Activated T-cell treated with anti-CD3 and anti-CD28 coated beads for 24 hours (primary cell): ENCODE measurements at places on chromosomes 1 and 21.

GRCh38 chr1:201002510-201002909 lies 21.0 kb downstream of the KIF21B start:
- no peak for DNase-seq

DNA sequence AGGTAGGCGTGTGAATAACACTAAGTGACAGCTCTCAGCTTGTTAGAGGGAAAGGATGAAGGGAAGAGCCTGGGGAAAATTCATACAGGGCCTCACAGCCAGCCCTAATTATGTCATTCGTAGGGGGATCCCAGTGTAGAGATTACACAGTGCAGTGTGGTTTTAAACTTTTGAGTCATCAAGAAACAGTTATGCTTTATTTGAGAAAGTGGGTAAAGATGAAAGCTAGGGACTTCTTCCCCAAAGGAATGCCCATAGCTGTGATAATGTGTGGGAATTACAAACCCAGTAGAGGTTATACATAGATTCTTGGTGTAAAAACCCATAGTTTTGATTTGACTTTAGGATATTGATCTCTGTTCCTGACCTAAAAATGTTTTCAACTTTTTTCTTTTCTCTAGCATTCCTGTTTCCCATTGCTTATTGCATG lies 1.9 kb downstream of the TTF2 start:
- DNase-seq, result no peak

GRCh38 chr1:51325878-51326755 lies 4.2 kb downstream of the TTC39A start:
- DNase-seq, result no peak

DNA sequence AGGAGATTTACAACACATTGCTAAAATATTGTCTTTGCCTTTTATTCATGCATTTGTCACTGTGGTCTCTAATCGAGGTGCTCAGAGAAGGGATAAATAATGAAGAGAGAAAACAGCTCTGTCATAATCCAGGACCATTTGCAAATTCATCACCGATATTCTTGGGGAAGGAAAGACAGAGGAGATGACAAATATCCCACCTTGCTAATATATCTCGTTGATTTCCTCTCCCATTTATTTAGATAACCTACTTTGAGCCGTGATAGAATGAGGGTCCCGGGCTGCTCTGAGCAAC lies 86.9 kb downstream of the PRDM16 start:
- DNase-seq, result no peak

DNA sequence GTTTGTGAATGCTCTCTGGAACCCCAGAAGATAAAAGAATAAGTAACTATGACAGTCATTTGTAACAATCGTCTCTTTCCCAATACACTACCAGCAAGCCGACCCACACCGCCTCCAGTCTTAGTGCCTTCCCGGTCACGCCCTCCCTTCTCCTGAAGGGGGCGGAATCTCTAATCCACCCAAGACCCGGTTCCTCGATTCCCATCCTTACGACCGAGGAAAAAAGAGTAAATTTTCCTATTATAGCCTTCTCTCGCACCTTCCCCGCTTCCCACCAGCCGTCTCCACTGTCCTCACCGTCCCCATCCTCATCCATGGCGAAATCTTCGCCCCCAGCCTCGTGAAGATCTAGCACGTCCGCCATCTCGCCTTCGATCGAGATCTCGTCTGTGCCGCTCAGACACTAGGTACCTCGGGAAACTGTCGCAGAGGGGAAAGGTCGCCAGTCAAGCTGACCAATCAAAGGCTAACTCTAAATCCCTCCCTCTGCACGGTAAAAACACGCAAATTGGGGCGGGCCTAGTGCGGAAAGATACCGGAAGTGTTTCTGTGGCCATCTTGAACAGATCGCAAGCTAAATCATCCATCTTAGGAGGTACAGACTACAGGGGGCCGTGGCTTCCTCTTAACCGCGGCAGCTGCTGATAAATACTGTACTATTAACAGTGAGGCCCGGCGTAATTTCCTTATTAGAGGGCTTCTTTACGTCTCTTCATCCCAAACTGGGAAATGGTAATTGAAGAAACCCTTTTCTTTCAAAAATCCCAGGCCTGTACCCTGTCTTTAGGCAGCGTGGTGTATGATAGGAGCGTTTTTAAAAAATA lies at the start of gene RBM8A:
RBM8A (minus strand) TSS at position 422 of the 824 bp plus-strand sequence; CDS start at position 364, 58 bp downstream.
- peak; percentile 93 for DNase-seq

DNA sequence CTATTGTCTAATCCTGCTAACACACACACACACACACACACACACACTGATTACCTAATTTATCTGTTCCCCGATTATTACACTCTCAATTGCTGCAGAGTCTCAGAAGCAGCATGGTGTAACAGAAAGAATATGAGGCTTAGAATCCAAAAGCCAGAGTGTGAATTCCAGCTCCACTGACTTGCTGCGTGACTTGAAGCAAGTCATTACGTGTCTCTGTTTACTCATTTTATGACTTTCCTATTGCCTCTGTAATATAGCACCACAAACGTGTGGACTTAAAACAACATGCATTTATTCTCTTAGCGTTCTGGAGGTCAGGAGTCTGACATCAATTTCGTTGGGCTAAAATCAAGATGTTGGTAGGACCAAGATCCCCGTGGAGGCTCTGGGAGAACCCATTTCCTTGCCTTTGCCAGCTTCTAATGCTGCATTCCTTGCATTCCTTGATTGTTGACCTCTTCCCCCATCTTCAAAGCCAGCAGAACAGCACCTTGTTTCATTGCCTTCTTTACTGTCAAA lies 55.9 kb upstream of the ATP5PO start:
- DNase-seq, result no peak

GRCh38 chr21:46131588-46131837 lies 23.9 kb downstream of the FTCD start:
- no peak for DNase-seq

DNA sequence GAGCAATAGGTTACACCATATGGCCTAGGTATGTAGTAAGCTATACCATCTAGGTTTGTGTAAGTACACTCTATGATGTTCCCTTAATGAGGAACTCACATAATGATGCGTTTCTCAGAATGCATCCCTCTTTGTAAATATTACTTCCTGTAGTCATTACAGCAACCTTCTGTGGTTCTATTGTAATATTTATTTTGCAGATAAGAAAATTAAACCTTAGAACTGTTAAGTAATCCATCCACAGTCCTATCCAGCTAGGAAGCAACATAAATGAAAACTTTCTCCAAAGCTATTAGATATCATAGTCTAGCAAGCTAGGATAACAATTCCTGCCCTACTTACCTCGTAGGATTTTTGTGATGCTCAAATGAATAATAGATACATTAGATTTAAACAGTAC lies 88.7 kb downstream of the WLS start:
- no peak for DNase-seq

DNA sequence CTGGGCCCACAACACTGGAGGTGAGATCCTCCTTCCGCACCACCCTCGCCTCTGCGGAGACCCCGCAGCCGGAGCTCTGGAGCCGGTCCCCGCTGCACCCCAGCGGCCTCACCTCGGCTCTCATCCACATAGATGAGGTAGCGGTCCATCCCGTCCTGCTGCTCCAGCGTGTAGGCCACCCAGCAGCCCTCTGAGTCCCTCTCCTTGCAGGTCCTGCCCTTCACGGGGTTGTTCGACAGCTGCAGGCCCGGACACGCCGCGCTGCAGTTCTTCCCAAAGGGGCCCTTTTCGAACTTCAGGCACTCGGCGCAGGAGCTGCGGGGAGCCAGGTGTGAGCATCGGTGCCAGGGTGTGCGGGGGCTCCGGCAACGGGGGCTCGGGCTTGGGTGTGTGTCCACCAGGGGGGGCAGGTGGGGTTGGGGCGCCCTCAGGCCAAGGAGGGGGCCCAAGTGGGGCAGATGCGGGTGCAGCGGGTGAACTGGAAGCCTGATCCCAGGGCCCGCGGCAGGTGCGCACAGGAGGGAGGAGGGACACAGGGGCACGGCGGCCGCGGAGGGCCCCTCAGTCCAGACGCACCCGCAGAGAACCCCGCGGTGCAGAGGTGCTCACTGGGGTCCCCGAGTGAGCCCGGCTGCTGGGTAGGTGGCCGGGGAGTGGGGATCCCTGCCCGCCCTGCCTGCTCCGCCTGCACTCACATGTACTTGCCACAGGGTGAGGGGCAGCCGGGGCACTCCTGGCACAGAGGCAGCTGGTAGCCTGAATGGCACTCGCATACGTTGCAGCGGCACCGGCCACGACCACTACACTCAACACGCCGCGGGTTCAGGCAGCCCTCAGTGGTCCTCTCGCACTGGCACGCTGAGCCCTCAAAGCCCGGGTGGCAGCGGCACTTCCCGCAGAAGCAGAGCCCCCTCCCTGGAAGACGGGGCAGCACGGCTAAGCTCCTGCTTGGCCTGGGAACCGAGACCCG lies 15.4 kb upstream of the PTTG1IP start:
- DNase-seq, result no peak

GRCh38 chr1:18535391-18536210 lies 54.9 kb downstream of the KLHDC7A start:
- DNase-seq, result no peak

GRCh38 chr1:210726621-210727020 lies 397.9 kb downstream of the HHAT start:
- DNase-seq, result no peak

DNA sequence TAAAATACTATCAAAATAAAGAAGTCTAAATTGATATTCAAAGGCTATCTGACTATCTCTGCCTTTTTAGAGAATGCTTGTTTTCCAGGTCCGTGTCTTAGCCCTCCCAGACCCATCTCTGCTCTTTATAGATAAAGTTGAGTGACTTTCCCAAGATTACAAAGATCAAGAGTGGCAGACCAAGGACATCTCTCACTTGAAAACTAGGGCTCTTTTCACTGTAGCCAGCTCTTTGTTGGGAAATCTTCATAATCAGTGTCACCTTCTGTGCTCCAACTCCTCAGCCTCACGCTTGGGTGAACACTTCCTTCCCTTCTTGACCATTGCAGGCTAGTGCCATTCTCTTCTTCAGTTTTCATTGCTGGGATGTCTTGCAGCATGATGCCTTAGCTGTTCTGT lies 211.1 kb downstream of the PBX1 start:
- no peak for DNase-seq

DNA sequence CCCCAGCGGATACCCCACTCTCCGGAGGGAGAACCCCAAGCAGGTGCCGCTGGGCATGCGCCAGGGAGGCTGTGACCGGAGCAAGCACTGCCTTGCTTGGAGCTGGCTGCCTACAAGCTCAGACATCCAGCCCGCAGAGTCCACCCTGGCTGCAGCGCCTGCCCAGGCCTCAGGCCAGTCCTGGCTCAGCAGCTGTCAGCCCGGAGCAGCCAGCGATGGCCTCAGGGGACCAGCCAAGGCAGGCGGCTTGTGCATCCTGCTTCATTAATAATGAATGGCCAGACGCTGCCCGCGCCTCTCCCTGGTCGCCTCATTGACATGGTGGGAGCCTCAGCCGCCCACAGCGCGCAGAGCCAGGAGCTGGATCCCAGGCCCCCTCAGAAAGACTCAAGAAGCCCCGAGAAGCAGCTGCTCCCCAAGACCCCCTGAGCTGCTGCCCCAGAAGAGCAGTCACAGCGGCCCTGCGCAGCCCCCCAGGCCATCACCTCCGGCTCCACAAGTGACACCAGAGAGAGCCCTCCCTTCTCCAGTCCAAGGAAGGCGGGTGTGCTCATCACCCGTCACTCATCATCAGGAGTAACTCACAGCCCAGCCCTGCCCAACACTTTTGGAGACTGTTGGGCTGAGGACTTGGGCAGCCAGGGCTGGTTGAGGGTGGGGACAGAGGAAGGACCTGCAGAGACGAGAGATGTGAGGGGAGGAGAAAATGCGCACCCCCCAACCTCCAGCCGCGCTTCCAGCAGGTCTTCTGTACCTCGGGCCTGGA lies 19.6 kb downstream of the KCNAB2 start:
- no peak for DNase-seq

GRCh38 chr1:183675381-183675780 lies 22.3 kb upstream of the APOBEC4 start:
- DNase-seq, result no peak

DNA sequence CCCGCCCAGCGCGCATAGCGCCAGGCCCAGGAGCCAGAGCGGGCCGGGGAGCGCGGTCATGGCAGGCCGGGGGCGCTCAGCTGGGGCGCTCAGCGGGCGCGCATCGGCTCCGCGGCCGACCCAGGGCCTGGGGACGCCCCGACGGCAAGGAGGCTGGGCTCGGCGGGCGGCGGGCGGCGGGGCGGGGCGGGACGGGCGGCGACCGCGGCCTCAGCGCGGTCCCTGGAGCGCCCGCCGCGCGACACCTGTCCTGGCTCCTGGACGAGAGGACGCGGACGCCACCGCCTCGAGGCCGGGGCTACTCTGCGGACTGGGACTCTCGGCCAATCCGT lies 273 bp downstream of the BMP8B start:
- no peak for DNase-seq

DNA sequence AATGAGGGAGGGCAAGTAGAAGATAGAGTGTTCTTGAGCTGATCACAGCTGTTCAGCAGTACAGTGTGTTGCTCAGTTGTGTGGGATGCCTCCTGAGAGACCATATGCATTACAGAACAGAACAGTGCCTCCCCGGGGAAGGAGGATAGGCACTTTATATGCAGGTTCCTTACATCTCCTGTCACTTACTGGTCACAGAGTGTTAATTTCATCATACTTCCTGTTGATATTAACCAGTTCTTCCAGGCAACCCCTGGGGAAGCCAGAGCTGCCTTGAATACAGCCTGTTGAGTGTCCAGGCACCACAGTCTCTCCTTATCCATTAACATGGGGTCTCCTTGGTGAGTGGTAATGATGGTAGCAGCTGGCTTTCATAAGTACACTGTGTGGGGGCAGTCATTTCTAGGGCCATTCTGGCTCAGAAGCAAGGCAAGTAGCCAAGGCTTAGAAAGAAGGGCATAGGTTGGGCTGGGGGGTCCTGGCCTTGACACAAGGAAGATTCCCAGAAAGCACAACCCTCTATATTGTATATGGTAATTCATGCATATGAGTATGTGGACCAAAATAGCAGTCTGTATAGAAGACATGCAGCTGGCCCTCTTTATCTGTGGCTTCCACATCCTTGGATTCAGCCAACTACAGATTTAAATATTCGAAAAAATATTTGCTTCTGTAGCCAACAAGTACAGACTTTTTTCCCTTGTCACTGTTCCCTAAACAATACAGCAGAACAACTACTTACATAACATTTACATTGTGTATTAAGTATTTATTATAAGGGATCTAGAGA lies 142.4 kb downstream of the ZP4 start:
- DNase-seq, result no peak

GRCh38 chr1:182248721-182249120 lies 142.9 kb downstream of the GLUL start:
- no peak for DNase-seq

DNA sequence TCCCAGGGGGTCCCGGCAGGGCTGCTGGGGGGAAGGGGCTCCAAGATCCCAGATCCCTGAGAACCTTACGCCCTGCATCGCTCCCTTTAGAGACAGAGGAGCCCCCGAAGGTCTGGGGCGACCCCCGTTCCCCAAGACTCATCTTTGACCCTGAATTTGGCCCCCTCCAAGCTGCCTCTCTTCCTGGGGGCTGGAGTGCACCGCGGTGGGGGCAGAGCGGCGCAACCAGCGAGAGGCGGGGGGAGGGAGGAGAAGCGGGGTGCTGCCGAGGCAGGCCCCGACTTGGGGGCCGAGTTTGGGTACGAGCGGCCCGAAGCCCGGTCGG lies 5.4 kb upstream of the PLEKHG5 start:
- no peak for DNase-seq

GRCh38 chr1:203058676-203058935 lies 27.2 kb downstream of the MYOG start:
- DNase-seq, result no peak
